ENCODE measurements at places on chromosomes 5 and 9.

GRCh38 chr5:157469687-157470086 is 9.7 kb downstream of the NIPAL4 start:
- H3K4me1 ChIP-seq, result peaks cover 3% of the 10 kb centered on the region
- H3K27ac ChIP-seq, result no peak overlapping the region
- H3K4me3 ChIP-seq, result no peak overlapping the region
- no peak for DNase-seq
- peaks cover 8% of the 10 kb centered on the region for H3K36me3 ChIP-seq

GRCh38 chr9:27487128-27487640 is 36.9 kb upstream of the IFNK start:
- no peak for DNase-seq
- peaks cover 4% of the 10 kb centered on the region for H3K36me3 ChIP-seq
- H3K27ac ChIP-seq, result no peak overlapping the region
- no peak overlapping the region for H3K4me3 ChIP-seq
- H3K4me1 ChIP-seq, result peaks cover 37% of the 10 kb centered on the region

- H3K27ac ChIP-seq, result peak overlapping the region; percentile 84
- H3K4me1 ChIP-seq, result peaks cover 60% of the 10 kb centered on the region
- peak; percentile 86 for DNase-seq
- H3K27me3 ChIP-seq, result no peaks in the 10 kb centered on the region
- H3K36me3 ChIP-seq, result peaks cover 2% of the 10 kb centered on the region
Measured at GRCh38 chr9:129235931-129236331, 57.9 kb upstream of the IER5L start.

DNA sequence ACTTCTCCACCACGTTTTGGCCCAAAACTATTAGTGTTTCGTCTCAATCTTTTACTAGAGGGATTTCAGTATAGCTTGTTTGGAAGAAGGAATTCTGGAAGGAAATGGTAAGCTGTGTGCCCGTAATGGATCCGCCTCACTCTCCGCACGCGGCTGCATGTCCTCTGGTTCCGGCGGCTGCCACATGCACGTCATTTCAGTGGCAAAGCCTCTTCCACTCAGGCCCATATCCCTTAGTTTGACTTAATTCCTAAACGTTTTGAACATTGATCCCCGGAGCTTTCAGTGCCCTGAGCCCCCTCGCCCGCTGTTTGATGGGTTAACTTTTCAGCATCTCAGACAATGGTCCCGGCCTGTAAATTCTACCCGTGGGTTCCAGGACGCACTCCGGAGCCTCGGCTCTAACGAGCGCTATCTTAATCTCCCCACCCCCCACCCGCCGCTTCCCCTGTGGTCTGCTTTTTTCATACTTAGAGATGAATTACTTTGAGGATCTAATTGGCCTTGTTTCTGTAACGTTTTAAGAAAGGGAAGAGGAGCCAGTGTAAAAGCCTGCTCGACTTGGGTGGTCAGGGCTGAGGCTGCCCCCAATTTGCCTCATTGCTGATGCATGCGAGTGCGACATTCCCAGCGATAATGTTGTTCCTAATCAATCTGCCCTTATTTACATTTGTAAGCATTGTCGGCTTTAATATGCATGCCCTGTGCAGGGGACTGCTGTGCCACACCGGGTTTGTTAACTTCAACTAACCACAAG is 4.6 kb downstream of the PTCH1 start:
- H3K4me3 ChIP-seq, result peak overlapping the region; percentile 82
- peaks cover 52% of the 10 kb centered on the region for H3K4me1 ChIP-seq
- DNase-seq, result no peak

DNA sequence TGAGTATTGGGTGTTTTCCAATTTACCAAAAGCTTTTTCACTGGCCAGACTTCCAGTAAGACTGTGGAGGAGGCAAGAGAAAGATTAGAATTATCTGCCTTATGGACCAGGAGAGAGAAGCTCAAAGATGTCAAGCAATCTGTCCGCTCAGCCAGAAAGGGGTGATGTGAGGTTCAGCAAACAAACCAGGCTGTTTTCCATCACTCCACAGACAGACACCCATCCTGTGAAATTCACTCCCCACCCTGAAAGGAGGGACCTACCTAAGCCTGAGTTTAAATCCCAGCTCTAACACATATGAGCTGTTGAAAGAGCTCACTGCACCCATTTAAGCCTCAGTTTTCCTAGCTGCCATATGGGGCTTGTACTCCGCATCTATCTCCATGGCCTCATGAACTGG is 14.9 kb upstream of the COL27A1 start:
- H3K27me3 ChIP-seq, result peaks cover 2% of the 10 kb centered on the region
- H3K4me1 ChIP-seq, result no peaks in the 10 kb centered on the region
- DNase-seq, result no peak
- no peaks in the 10 kb centered on the region for H3K36me3 ChIP-seq
- no peak overlapping the region for H3K4me3 ChIP-seq

- DNase-seq, result no peak
- no peaks in the 10 kb centered on the region for H3K4me1 ChIP-seq
- no peaks in the 10 kb centered on the region for H3K36me3 ChIP-seq
- no peak overlapping the region for H3K27ac ChIP-seq
Measured at GRCh38 chr5:83450967-83451248, 20.6 kb upstream of the VCAN start.

DNA sequence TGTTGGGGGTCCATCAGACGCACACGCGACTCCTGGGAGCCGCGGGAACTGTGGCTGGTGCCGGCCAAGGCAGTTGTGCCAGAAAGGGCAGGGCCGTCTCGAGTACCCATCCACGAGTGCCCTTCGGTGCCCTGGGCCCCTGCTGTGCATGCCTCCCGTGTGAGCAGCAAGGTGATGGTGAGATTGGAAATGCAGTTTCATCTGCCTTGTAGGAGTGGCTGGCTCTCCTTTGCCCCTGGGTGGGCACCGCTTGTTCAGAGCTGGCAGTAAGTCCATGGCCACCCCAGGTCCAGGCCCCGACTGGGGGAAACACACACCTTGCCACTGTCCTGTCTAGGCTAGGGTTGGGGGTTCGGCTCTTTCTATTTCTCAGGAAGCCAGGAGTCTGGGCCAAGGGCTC is 5.7 kb downstream of the NKD2 start:
- peaks cover 10% of the 10 kb centered on the region for H3K4me1 ChIP-seq
- no peak overlapping the region for H3K27ac ChIP-seq
- H3K4me3 ChIP-seq, result no peak overlapping the region
- H3K36me3 ChIP-seq, result no peaks in the 10 kb centered on the region
- peaks cover 10% of the 10 kb centered on the region for H3K27me3 ChIP-seq

DNA sequence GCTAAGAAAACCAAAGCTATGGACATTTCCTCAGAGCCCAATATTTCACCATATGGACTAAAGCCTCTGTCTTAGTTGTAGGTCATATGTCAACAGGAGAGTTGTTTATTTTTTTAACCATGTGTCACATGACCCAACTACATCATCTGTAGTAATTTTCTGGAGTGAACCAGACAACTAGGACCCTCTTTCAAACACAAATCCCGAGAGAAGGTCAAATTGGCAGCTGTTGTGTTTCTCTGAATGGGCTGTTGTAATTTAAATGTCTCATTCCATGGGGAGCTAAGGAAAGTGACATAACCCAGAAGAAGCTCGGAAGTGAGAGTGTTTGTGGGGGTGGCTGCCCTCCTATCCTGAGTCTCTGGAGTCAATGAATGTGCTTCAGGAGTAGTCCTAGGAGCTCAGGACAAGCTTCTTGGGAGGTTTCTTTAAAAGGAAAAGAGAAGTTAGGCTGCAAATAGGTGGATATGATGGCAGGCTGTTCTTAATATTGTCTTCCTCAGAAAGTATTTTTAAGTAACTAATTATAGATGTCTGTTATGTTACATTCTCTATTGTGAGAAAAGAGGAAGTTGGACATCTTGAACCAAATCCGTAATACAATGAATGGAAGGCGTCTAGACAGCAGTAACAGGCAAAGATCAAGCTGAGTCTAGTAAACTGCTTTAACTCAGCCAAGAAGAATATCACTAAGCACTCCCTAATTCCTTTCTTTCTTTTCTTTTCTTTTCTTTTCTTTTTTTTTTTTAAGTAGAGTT is 50.1 kb downstream of the TMEM167A start:
- no peaks in the 10 kb centered on the region for H3K27me3 ChIP-seq
- no peak overlapping the region for H3K4me3 ChIP-seq
- DNase-seq, result no peak

GRCh38 chr5:148858106-148858505 is 31.7 kb downstream of the ADRB2 start:
- H3K4me1 ChIP-seq, result peaks cover 40% of the 10 kb centered on the region
- peaks cover 2% of the 10 kb centered on the region for H3K36me3 ChIP-seq
- H3K27me3 ChIP-seq, result peaks cover 27% of the 10 kb centered on the region
- DNase-seq, result no peak

DNA sequence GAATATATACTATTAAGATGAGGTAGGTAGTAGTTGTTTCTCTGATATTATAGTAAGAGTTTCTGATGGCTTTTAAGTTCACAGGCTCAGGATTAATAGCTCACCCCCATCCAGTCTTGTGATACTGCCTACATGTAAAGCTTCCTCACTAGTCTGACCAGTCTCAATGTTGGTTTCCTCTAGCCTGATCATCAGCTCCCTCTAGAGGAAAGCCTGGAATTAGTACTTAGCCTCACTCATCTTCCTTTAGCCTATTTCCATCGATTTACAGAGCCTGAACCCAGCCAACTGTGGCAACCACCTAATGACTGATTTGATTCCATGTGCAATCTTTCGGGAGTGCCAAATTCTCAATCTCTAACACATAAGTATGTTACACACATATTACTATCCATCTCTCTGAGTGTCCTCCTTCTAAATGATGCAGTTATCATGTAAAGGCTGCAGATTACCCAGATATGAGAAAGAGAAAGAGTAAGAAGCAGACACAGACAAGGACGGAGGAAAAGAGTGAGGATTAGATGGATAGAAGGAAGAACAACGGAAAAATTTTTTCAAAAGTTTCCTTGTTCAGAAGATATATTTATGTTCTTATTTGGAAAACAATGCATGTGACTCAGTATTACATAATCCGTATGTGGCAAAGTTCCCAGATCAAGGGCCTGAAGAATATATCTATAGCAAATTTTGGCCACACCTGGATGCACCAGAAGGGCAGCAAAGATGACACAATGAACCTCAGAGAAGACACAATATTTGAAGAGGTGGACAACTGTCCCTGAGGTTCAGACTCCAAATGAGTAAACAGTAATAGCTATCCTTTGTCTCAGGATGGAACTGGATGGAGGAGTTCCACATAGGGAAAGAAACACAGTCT is 333.7 kb downstream of the ELAVL2 start:
- DNase-seq, result no peak
- no peak overlapping the region for H3K27ac ChIP-seq
- no peaks in the 10 kb centered on the region for H3K27me3 ChIP-seq

GRCh38 chr9:126287166-126287866 is 39.3 kb upstream of the MVB12B start:
- no peaks in the 10 kb centered on the region for H3K4me1 ChIP-seq
- H3K27ac ChIP-seq, result no peak overlapping the region
- H3K36me3 ChIP-seq, result no peaks in the 10 kb centered on the region
- peaks cover 18% of the 10 kb centered on the region for H3K27me3 ChIP-seq
- H3K4me3 ChIP-seq, result no peak overlapping the region

DNA sequence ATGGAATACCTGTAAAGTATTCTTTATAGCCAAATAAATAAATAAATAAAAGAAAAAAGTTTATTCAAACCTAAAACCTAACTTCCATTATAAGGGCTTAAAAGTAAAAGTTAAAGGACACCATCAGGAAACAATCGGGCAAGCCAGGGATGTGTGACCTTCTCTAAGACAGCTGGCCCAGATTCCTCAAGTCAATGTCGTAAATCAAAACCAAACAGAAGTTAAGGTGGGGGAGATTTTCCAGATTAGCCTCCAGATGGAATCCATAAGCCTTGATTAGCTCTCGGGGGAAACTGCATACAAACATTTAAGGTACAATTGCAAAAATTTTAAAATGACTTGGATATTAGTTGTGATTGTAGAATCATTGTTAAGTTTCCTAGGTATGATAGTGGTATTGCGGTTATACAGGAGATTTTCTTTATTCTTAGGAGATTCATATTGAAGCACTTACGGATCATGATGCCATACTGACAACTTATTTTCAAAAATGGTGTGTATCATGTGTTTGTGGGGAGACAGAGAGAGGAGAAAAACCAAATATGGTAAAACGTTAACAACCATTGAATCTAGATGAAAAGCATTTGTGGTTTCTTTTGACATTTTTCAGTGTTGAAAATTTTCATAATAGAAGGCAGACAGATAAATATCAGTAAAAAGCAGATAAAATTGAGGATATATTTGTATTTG is 21.5 kb upstream of the MGAT1 start:
- DNase-seq, result no peak
- H3K4me3 ChIP-seq, result no peak overlapping the region
- no peaks in the 10 kb centered on the region for H3K27me3 ChIP-seq
- H3K4me1 ChIP-seq, result peaks cover 8% of the 10 kb centered on the region
- H3K27ac ChIP-seq, result no peak overlapping the region
- H3K36me3 ChIP-seq, result peaks cover 10% of the 10 kb centered on the region

DNA sequence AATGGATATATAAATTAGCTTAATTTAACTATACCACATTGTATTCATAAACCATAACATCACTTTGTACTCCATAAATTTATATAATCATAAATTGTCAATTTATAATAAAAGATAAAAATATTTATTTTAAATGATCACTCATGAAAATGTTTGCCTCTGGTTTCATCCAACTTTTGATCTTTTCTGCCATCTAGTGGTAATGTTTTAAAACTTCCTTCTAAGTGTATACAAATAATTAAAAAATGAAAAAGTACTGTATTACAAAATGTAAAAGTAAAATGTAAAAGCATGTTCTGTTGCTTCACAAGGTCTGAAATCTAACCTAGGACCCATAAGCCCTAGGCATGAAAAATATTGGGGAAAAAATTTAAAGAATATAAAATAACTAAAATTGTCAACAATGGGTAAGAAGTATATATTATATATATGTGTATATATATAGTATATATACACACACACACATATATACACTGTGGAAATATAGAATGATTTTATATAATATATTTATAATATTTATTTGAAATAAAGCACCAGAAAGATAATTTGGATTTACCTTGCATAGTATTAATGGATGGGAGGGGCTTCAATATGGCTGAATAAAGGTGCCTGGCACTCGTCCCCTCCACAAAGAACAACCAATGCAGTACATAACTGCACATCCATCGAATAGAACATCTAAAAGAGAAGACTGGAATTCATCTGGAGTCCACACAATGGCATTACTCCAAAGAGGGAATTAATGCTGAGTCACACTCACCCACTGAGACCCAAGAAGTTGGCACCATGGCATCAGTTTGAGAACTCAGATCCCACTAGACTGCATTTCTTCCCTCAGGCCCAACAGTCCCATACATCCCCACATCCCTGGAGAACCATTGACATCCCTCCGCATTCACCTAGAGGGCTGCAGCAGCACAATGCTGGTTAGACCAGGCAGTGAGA is 32.5 kb downstream of the ANXA1 start:
- no peaks in the 10 kb centered on the region for H3K36me3 ChIP-seq
- no peak for DNase-seq
- H3K27ac ChIP-seq, result no peak overlapping the region
- H3K27me3 ChIP-seq, result peaks cover 16% of the 10 kb centered on the region
- no peaks in the 10 kb centered on the region for H3K4me1 ChIP-seq
- H3K4me3 ChIP-seq, result no peak overlapping the region
